Right hindlimb (tissue), 1 donor: ENCODE measurements at places on chromosomes 5 and 9.

- DNase-seq, result no peak
Observed at GRCh38 chr5:123151227-123151909, 62.3 kb downstream of the PRDM6 start.

DNA sequence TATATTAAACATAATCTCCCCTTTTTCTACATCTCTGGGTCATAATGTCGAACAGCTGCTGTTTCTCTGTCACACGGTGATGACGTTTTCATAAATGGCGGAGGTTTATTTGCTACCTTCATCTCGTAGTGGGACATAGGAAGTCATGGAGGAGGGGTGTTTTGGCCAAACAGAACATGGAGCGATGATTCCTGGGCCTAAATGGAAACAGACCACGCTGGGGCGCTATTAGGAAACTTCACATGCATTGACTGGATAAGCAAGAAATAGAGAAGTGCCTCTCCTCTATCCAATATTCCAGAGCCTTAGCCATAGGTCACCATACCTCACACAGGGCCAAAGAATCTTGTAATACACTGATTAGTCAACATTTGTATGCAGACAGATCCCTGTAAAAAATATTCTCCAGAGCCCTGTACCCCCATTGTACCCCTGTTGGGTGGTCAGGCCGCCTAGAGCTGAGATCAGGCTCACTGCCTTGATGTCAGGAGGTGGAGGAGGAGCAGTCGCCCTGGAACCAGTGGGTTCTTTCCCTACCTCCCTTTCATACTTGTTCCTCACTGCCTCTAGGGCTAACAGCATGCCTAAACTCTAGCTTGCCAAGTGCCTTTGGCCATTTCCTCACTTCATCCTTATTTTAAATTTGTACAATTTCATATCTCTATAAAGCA, 77.8 kb upstream of the SPIN1 start:
- no peak for DNase-seq

- no peak for DNase-seq
Observed at GRCh38 chr5:61306531-61307131, 25.4 kb upstream of the ZSWIM6 start.

GRCh38 chr5:110769000-110769681, 30.3 kb downstream of the SLC25A46 start:
- no peak for DNase-seq

DNA sequence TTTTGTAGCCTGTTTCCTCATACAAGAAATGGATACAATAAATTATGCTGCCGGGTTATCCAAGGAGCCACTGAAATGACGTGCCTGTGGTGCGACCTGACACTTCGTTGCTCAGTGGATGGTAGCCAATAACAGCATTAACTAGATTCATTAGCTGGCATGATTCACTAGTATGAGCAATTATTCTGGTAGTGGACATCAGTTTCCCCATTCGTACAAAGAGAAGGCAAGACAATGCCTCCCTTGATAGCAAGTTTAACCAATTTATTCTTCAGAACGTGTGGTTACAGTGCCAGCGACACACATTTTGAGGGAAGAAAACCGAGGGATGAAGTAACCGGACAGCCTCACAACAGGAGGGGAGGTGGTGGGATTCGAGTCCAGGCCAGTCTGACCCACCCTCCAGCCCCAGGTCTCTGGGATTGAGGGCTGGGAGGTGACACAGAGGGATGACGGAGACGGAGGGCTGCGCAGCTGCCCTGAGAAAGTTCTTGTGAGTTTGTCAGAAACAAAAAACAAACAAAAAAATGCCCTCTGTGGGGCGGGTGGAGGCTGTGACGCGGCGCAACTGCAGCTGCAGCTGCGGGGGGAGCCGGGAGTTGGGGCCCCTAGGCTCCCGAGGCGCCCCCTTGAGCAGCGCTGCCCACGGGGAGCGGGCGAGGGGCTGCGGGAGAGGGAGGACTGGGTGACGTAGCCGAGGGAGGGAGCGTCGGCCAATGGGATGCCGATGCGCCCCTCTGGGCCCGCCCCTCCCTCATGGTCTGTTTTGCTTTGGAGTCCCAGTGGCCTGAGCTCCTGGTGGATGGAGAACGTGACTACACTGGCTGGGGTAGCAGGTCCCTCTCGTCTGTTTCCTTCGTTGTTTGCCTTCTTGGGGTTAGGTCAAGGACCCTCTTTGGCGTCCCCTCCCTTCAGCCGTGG, 10.9 kb downstream of the LHX2 start:
- peak; percentile 27 for DNase-seq

GRCh38 chr9:76045221-76045620, 154.7 kb downstream of the PCSK5 start:
- no peak for DNase-seq

DNA sequence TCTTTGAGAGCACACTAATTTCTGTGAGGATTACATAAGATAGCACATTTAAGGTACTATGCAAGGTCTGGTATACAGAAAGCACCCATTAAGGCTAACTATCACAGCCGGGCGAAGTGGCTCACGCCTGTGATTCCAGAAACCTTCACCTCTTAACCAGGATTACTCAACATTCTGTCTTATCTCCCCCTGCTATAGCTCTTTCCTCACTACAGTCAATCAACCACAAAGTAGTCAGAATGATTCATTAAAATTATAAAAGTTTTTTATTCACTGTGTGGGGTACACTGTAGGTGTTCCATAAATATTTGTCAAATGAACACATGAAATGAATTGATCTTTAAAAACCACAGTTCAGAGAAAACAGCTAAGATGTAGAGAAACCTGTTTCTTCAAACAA, 48.7 kb downstream of the CHD1 start:
- no peak for DNase-seq

GRCh38 chr5:35308421-35308820, 78.1 kb upstream of the PRLR start:
- DNase-seq, result no peak

GRCh38 chr9:37455884-37456647, 9.2 kb downstream of the ZBTB5 start:
- DNase-seq, result no peak

- no peak for DNase-seq
Observed at GRCh38 chr9:125630436-125630835, 76.6 kb downstream of the MAPKAP1 start.

GRCh38 chr5:27381686-27382085, 343.3 kb upstream of the CDH9 start:
- DNase-seq, result no peak

DNA sequence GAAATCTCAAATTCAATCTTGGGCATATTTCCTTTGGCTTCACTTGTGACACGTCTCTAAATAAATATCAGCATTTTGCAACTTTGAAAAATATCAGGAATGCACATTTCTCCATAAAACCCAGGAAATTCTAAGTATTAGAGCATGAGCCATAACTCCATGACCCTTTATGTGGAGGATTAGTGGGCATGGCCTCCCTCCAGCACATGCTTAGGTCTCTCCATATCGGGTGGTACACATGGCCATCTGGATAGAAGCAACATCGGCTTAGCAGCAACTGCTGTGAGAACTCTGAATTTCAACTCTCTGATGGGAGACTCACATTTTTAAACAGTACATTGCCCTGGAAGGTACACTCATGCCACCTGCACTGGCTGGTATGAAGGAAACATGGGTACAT, 73.7 kb upstream of the EGFLAM start:
- DNase-seq, result no peak

DNA sequence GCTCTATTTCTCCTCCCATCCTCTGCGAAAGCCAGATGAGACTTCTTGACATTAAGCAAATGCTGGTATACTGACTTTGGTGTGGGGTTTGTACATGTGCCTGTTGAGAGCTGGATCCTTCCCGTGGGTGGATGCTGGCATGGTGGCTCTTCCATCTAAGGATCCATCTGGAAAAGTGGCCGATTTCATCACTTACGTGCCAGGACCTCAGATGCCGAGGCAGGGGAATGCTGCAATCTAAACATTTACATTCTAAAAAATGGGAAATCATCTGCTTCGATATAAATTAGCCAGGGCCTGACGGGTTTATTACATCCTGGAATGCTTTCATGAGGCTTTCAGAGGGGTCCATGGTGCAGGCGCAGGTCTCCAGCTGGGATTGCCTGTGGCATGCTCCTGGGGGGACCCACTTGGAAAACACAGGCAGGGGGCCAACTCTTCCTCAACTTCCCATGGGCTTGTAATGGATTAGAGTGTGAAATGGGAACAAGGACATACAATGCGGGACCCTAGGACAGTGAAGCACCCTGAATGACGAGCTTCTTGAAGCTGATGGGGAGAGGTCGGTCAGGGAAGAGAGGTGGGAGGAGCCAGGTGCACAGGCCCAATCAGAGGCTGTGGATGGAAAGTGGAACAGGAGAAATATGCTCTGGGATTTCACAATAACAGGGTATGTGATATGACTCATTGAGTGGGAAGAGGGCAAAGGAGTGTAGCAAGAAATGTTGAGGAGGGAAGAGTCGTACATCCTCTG, 105.5 kb upstream of the PITX1 start:
- DNase-seq, result peak; percentile 10

DNA sequence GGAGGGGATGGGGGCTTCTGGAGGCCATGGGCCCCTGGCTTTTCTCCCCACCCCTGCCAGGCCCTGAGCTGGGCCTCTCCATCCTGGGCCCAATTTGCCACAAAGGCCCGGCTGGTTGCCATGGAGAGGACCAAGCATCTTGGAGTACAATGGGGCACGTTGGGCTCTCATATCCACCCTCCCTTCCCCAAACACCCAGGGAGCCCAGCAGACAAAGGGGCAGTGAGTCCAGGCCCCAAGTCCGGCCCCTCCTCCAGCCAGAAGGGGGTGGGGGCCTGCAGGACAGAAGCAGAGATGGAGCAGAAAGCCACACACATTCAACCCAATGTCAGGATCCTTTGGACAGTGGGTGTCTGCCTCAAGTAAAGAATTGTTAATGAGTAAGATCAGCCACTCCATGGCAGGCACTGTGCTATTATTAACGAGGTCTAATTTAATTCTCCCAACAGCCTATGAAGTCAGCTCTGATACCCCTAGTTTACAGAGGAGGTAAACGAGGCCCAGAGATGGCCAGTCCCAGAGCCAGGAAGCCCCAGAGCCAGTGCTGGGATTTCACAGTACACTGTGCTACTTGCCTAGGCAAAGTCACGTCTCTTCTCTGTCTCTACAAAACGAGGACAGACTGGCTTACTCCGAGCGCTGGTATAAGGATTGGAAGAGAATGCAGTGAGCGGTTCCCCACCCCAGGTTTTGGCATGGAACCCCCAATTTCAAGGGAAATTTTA, 2.3 kb downstream of the CRB2 start:
- no peak for DNase-seq

DNA sequence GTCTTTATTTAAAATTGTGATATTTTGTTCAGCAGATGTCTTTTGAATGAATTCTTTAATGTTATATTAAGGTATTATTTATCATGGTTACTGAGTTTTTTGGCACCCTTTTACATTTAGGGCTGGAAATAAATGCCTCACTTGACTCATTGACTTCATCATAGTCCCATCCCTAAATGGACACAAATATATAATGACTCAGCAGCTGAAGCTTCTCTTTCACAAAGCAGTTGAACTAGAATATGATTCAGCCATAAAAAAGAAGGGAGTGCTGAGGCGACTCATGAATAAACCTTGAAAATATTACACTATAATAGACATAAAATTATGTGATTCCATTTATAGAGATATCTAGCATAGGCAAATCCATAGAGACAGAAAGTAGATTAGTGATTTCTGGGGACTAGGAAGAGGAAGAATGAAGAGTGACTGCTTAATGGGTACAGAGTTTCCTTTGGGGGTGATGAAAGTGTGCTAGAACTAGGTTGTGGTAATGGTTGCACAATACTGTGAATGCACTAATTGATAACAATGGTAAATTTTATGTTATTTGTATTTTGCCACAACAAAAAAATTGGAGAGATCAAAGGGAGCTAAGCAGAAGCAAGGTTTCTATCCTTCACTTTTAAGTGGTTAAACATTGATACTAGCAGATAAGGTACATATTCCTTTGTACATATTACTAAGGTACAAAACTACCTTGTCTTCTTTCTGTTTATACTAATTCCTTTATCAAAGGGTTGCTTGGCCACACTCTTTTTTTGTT, 449.6 kb downstream of the NTRK2 start:
- DNase-seq, result no peak

GRCh38 chr9:90890146-90890810, 88.7 kb downstream of the SYK start:
- DNase-seq, result no peak
